ENCODE measurements at places on chromosomes 7 and 10.

DNA sequence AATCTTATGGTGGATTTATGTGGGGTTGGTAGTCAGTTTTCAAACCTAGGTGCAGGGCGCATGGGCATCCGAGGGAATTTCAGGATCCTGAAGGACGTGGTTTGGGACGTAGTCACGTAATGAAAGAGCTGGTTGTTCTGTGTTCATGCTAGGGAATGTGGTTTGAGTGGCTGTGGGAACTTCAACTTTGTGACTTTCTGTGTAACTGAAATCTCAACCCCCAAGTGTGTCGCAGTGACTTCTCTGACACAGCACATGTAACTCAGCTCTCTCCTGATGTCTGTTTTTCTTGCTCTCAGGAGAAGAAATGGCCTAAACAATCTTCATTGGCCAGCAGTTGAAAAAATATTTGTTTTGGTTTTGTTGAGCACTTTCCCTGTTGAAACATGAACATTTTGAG, 199.0 kb downstream of the PTEN start:
- DNase-seq, result no peak

DNA sequence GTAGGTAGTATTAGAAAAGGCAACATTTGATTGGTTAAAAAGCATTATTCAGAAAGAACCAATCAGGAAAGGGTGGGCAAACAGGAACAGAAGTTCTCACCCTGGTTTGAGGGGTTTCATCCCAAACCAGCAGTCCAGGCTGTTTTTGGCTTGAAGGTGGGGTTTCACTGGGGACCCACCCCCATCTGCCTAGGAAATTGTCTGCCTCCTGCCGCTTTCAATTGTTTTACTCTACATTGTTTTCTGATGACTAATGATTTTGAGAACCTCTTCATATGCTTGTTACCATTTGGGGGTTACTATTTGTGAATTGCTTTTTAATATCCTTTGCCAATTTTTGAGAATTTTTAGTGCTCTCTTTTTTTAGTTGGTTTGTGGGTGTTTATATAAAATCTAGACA, 3.3 kb upstream of the PCBD1 start:
- DNase-seq, result no peak

DNA sequence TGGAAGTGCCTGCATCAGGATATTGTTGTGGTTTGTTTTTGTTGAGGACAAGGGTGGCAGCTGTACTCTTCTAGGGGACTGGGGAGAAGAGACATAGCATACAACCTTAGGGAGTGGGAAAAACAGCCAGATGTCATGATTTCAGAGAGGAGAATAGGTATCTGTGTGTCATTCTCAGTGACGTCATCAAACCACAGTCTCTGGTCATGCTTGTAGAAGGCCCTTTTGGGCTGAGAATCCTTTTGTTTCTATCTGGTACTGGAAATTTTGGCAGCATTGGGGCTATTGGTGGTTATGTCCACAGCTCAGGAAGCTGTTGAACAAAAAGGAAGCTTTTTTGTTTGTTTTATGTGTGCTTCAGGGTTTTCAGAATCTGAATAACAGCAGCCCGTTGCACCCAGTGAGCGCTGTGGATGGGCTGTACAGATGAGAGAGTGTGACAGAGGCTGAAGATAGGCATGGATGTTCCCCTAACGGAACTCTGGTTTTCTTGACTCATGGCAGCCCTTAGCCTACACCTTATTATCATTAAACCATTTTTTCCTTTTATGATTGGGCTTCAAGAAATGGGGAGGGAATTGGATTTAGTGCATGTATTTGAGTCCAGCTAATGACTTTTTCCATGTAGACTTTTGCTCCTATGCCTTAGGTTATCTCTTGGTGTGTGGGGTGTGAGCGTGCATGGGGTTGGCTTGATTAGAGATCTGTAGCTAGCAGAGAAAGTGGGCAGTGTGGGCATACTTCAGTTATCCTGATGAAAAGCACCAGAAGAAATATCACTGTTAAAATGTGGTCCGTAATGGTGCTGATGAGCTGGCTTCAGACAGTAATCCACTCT, 65.7 kb downstream of the SND1 start:
- no peak for DNase-seq

GRCh38 chr7:73972614-73973013, 55.4 kb upstream of the ELN start:
- no peak for DNase-seq

DNA sequence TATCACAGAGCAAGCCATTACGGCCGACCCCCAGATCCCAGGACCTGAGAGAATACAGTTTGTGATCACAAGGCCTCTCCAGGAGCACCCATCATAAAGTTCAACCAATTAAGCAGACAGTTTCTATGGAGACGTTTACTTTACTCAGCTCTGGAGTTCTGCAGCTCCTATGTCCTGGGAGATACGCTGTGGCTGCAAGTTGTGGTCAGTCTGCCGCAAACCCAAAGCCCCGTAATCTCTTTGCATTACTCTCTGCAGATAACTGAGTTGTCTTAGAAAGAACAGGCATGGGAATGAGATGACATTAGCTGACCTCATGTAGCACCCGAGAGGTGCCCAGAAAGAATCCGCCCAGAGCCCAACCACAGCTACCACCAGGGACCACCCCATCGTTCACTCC, 305.1 kb downstream of the FGFR2 start:
- DNase-seq, result no peak

GRCh38 chr7:26182283-26182682, 18.3 kb downstream of the HNRNPA2B1 start:
- DNase-seq, result no peak

DNA sequence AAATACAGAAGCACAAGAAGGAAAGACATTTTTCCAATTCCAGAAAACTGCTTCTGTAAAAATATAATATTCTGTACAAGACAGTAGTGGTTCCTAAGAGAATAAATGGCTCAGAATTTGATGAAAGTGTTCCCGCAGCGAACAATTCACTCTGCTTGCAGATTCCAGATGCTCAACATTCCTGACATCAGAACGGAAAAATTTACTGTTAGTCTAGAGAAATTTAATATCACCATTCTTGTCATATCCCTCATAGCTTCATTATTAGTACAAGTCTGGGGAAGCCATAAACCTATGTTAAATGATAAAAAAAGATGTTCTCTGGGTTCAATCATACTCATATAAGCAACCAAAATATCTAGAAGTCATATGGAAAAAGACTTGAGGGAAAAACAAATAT, 83.6 kb downstream of the MPP7 start:
- no peak for DNase-seq

- no peak for DNase-seq
These were observed 183.8 kb downstream of the PRKCQ start for GRCh38 chr10:6396226-6396625.

GRCh38 chr7:50285269-50285668, 19.2 kb upstream of the IKZF1 start:
- no peak for DNase-seq

- no peak for DNase-seq
These were observed 46.4 kb upstream of the NXPH1 start for GRCh38 chr7:8386926-8387550.

- no peak for DNase-seq
These were observed 129.6 kb upstream of the SP8 start for GRCh38 chr7:20916311-20916710.

GRCh38 chr7:17033245-17033644, 151.5 kb upstream of the AGR3 start:
- DNase-seq, result no peak

- DNase-seq, result no peak
These were observed 79.3 kb downstream of the CSTF2T start for GRCh38 chr10:51620131-51620530.

GRCh38 chr10:122986335-122986734, 6.1 kb downstream of the PSTK start:
- no peak for DNase-seq

GRCh38 chr10:128097783-128098182, 28.4 kb downstream of the MKI67 start:
- no peak for DNase-seq

DNA sequence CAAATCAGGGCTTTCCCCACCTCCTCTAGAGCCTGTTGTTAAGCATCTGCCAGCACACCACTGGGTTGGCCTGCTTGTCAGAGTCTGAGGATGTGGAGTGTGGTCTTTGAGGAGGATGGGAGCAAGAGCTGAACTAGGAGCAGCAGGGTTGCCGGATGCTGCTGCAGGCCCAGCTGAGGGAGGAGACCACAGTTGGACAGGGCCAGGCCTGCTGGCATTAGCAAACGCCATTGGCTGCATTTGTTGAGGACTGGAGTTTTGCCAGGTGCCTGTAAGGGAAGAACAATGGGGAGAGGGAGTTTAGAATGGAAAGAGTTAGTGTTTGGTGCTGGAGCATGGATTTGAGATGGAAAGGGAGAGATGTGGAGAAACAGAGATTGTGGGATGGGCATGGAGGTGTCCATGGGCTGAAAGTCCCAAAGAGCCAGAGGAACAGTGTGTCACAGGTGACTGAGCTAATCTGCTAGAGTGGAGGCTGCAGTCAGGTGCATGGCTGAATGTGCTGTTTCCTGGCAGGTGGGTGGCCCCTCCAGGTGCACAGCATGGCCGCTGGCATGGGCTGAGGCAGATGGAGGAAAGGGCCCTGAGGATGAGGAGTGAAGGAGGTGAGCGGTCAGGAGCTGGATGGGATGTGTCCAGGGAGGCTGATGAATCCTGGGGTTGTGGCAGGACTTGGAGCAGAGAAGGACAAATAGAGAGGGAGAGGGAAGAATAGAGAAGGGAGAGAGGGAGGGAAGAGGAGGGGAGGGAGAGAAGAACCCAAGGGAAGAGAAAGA, 40.7 kb downstream of the LEP start:
- DNase-seq, result no peak

DNA sequence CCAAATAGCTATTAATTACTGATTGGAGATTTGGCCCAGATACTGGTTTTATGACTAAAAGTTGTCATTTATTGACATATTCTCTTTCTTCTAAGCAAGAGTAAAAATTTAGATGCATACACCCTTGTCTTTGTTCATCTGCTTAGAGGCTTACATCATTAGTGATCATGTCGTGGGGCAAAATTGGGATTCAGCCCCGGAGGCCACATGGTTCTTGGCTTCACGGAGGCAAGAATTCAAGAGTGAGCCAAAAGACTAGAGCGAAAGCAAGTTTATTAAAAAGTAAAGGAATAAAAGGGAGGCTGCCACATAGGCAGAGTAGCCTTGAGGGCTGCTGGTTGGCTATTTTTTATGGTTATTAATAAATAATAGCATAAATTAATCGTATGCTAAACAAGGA, 41.1 kb downstream of the MINPP1 start:
- no peak for DNase-seq

DNA sequence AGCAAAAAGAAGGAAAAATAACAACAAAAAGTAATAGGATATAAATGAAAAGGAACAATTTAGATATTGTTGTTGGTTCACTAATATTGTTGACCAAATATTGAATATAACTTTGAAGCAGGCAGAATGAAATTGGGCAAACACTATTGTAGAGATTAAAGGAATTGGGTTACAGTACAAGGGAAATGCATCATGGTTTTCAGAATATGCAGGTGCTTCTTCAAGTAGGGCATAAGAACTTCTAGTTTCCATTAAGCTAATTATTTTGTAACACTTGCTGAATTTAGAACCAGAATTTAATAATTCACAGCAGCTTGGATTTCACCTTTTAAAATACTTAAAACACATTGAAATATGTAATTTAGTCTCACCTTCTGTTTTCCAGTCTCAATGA, 36.5 kb downstream of the RPA3 start:
- DNase-seq, result no peak

GRCh38 chr7:25707768-25708620, 444.0 kb upstream of the NFE2L3 start:
- DNase-seq, result no peak

Data from hypothalamus (tissue), 51 donors.